ENCODE measurements at places on chromosomes 6 and 20.

DNA sequence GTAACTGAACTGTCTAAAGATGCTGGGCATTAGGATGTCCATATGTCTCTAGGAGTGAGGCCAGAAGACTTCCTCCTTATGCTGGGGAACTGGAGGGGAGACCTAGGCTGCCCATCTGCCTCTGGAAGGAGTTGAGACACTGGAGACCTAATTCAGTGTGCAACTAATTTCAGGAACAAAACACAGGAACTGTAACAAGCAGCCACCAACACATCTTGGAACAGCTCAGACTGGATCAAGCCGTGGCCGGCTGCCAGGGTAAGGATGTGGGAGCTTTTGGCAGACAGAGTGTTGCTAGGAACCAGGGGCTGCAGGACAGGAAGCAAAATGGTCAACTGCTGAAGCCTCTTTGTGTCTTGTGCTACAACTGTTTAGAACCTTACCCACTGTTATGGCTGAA, 16.4 kb upstream of the MAS1 start:
- DNase-seq: no peak

GRCh38 chr6:6392214-6393068, 72.0 kb upstream of the F13A1 start:
- no peak for DNase-seq

GRCh38 chr6:109050447-109051102, 44.1 kb downstream of the SESN1 start:
- DNase-seq: no peak

- DNase-seq: no peak
Measured at GRCh38 chr6:53566755-53567154, 21.9 kb upstream of the GCLC start.

GRCh38 chr6:83472767-83473166, 39.6 kb upstream of the PRSS35 start:
- no peak for DNase-seq

- DNase-seq: no peak
Measured at GRCh38 chr6:108464418-108465097, 96.2 kb upstream of the FOXO3 start.

DNA sequence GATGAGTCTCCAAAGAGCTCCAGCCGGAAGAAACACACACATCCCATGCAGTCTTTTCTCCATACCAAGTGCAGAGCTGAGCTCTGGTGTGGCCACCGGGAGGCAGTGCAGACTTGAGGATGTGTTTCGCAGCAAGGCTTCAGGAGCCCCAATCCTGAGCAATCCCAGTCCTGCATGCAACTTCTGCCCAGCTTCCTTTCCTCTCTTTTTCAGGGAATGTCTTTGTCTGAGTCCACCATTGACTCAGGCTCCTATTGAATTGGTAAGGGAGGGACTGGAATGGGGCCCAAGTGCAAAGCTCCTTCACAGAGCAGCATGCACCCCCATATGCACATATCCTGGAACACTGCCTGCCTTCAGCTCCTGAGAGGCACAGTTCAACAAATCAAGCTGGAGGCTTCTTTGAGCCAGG, 50.5 kb upstream of the ASIP start:
- DNase-seq: peak; percentile 62

GRCh38 chr20:24535941-24536730, 66.7 kb downstream of the SYNDIG1 start:
- DNase-seq: no peak

DNA sequence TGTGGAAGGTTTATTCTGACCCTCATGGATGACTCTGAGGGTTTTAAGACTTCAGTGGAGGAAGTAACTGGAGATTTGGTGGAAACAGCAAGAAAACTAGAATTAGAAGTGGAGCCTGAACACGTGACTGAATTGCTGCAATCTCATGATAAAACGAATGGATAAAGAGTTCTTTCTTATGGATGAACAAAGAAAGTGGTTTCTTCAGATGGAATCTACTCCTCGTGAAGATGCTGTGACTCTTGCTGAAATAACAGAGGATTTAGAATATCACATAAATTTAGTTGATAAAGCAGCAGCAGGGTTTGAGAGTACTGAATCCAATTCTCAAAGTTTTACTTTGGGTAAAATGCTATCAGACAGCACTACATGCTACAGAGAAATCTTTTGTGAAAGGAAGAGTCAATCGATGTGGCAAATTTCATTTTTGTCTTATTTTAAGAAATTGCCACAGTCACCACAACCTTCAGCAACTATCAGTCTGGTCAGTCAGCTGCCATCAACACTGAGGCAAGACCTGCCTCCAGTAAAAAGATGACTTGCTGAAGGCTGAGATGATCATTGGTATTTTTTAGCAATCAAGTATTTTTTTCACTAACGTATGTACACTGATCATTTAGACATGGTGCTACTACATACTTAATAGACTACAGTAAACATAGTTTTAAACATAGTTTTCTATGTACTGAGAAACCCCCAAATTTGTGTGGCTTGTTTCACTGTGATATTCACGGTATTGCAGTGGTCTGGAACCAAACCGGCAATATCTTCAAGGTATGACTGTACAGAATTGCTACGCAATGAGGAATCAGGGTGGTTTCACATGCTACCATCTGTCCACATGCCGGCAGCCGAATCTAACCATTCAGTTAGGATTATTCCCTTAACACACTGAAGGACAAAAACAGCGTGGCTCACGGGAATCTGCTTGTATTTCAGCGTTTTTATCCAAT, 149.0 kb downstream of the MYB start:
- no peak for DNase-seq

DNA sequence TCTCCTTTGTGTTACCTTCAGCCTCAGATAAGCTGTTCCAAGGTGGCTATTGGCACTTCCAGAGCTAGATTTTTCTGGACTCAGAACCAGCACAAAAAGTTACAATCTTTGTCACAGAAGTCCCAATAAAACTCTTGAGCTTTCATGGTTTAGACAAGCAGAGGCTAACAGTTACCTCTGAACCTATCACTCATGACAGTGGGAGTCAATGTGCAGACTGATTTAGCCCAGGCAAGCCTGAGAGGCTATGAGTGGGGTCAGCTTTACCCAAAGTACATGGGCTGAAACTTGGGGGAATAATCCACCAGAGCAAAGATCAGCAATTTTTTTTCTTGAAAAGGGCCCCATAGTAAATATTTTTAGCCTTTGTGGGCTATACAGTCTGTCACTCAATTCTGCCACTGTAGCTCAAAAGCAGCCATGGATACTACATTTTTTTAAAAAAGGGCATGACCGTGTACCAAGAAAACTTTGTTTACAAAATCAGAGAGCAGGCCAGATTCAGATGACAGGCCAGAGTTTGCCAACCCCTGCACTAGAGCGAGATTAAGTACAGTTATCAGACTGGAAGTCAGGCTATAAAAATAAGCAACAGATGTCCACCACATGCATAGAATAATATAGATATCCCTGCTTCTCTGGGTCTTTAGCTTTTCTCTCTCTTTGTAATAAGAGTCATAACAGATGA, 20.0 kb downstream of the CCN2 start:
- no peak for DNase-seq

GRCh38 chr6:168007592-168008338, 10.3 kb downstream of the KIF25 start:
- DNase-seq: no peak

All from hematopoietic multipotent progenitor cell treated with erythropoietin and hydrocortisone succinate and interleukin-3 and kit ligand, for 8 days (in vitro differentiated cells).